ENCODE measurements at places on chromosomes 6 and 20.

- no peak for DNase-seq
These were observed 62.8 kb upstream of the APCDD1L start for GRCh38 chr20:58577871-58578598.

DNA sequence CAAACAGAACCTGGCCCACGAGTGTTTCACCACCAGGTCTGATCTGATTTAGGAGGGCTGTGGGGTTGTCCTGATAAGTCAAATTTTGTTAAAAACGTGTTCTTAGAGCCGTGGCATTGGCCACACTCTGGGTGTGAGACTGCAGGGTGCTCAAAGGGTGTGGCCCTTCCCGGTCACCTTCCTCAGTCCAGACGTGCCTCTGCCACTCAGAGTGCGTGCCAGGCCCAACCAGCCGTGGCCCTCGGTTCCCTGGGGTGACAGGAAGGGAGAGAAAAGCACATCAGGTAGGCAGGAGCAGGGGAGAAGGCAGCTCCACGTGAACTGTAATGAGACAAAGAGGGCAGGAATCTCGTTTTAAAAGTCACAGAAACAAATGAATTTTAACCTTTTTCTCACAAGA lies 115.4 kb downstream of the FAM120B start:
- DNase-seq, result no peak

DNA sequence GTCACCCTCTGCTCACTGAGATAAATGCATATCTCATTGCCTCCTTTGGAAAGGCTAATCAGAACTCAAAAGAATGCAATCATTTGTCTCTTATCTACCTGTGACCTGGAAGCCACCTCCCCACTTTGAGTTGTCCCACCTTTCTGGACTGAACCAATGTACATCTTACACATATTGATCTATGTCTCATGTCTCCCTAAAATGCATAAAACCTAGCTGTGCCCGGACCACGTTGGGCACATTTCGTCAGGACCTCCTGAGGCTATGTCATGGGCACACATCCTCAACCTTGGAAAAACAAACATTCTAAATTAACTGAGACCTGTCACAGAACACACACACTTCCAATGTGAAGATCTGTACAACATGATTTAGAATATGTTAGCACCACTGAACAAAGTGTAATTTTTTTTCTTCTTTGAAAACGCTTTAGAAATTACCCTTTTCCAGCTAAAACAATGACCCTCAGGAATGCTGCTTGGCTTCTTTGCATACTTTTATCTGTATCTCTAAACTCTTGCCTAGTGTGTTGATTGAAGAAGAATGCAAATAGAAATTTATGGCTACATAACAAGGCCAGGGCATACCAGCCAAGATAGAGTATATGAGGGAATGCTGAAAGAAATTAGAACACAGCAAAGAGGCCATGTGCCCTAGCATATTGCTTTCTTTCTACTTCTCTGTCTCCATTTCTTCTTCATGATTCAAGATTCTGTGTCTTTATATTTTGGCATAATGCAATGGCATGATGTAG lies 84.6 kb upstream of the DST start:
- no peak for DNase-seq

DNA sequence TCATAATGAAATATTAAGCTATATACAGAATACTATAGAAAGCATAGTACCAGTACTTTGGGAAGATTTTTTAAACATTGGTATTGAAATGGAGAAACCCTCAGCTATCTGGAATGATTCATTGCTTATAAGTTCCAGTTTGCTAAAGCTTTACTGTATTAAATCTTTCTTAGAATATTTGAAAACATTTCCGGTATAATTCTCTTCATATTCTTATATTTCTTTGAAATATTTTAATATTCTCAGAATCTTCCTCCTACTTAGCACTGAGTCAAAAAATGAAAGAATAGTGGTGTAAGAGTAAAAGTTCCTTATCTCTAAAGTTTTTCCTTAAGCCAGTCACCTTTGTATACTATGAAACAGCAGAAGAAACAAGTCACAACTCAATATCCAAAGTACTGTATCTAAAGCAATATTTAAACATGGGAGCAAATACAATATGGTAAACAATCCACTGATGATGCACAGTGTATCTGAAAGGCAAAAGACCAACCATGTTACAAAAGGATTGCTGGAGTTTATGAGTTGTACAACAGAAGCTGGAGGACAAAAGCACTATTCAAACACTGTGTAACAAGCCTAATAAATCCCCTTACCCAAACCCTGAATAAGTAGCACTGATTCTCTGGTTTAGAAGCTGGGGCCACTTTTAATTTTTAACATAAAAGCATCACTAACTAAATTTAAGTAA lies 102.1 kb downstream of the PRDM1 start:
- DNase-seq, result no peak

GRCh38 chr6:39294133-39294532 lies 20.1 kb downstream of the KCNK17 start:
- DNase-seq, result no peak

DNA sequence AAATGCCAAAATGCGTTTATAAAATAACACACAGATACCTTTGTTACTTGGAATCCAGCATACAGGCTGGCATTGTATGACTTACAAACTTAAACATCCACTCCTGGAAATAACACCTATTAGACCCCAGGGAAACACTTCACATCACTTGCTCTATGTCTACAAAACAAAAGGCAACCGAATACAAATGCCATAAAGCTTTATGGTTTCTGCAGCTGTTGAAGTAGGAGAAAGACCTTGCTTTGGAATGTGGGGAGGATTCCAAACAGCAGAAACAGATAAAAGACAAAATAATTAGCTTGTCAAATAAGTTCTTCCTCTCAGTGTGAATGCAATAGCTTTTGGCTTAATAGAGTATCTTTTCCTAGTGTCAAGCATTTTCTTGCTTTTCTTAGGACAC lies 9.8 kb upstream of the AMD1 start:
- no peak for DNase-seq

DNA sequence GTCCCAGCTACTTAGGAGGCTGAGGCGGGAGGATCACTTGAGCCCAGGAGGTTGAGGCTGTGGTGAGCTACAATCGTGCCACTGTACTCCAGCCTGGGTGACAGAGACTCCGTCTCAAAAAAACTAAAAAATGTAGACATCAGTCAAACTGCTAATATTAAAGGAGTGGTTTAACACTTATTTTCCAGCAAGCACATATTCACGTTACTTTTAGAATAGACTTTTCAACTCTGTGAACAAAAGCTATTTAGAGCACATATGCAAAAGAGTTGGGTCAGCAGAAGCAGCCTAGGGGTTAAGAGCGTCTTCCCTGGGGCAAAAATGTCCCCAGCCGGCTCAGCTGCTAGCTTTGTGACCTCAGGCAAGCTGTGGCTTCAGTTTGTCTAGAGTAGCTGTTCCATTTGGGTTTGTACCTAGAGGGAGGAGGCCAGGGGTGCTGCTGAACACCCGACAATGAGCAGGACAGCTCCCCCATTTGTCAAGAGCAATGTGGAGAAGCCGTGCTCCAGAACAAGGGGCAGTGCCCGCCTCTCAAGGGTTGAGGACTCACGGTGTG lies 62.5 kb upstream of the PTGIS start:
- no peak for DNase-seq

GRCh38 chr6:90168693-90169131 lies 127.9 kb downstream of the BACH2 start:
- DNase-seq, result no peak

DNA sequence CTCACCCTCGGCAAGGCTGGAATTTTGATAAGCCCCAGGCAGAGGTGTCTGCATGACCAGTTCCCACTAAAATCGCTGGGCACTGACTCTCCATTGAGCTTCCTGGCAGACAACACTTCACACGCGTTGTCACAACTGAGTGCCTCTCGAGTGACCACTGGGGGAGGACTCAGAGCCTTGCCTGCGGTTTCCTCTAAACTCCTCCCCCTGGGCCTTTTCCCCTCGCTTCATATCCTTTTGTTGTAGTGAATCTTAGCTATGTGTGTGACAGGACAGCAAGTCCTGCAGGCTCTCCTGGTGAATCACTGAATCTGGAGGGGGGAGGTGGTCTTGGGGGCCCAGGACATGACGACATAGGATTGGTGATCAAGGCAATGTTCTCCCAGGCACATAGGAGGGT lies 670.8 kb downstream of the PRKN start:
- DNase-seq, result peak; percentile 12

- DNase-seq, result no peak
These were observed 87.9 kb downstream of the THBS2 start for GRCh38 chr6:169165561-169166300.

DNA sequence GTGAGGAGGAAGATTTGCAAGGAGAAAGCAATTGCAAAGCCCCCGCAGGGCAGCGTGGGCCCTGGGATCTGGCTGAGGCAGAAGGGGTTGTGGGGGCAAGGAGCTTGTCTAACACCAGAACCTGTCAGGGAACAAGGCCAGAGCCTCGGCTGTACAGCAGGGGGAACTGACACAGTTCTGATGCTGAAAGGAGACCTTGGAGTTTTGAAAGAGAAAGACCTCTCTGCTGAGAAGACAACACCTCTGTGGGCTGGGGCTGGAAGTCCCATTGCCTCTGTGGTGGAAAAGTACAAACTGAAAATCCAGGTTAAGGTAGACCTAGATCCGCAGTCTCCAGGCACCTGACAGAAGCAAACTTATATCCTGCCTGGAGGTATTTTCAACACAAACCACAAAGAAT lies 86.9 kb upstream of the CST7 start:
- no peak for DNase-seq

- DNase-seq, result no peak
These were observed 182.0 kb upstream of the JAG1 start for GRCh38 chr20:10855778-10856177.

DNA sequence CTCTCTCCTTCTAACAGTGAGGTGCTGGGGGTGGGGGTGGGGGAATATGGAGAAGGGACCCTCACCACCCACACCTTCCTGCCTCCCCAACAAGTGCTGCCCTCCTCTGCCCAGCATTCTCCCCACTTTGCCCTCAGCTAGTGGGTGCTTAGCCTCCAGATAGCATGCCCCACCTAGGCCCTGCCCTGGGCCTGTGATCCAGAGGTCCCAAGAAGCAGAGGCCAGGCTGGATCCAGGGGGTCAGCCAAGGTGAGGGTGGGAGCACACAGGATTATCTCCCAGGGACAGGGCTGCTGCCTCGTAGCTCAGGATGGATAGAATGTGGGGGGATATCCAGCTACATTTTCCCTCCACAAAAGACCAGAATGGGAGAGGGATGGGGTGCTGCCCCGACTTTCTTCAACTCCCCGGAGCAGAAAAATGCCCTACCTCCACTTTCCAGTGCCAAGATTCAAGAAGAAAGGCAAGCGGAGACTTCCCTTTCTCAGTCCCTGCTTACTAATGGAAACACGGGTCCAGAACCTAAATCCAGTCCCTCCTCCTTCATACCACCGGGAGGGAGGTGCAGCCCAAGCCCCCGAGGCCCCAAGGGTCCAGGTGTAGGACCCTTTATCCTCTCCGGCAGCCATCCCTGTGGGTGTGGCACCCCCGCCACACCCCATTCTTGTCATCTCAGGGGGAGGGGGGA lies 987 bp downstream of the ADISSP start:
- no peak for DNase-seq

- peak; percentile 55 for DNase-seq
These were observed 1.3 kb downstream of the SRF start for GRCh38 chr6:43172104-43173007.

DNA sequence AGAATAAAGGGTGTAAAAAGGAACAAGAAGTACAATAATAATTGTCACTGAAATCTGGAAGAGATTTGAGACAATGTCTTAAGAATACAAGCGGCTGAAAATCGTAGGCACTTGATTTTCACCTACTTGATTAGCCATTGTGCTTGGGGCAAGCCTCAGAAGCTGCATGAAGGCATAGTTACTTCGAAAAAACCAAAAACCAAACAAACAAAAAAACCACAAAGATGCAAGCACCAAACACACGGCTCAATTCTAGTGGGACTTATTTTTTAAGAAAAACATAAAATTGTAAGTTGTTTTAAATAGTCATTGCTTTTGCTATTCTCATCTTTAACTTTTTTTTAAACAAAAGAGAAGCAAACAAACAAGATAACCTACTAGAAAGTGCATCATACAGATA lies 235.6 kb downstream of the OGFRL1 start:
- no peak for DNase-seq

GRCh38 chr6:71533939-71534379 lies 245.3 kb downstream of the OGFRL1 start:
- no peak for DNase-seq

DNA sequence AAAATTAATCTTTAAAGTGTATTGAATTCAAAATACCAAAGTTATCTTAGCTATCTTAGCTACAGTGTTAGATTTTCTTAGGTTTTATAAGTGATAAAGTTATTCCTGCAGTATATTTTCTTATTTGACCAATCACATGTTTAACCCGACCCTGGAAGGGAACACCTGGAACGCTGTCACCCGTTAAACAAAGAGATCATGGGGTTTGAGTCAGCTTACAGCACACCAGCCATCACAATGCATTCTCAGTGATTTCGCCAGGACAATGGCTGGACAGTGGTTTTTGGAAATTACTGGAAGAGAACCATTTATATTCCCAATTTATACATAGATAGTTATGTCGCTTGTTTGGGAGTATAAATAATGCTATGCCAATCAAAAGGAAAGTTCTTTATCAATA lies 10.5 kb downstream of the C6orf118 start:
- DNase-seq, result no peak

GRCh38 chr6:21241231-21242130 lies 352.1 kb upstream of the SOX4 start:
- no peak for DNase-seq

GRCh38 chr20:64166721-64167615 lies 2.7 kb downstream of the MYT1 start:
- DNase-seq, result no peak

DNA sequence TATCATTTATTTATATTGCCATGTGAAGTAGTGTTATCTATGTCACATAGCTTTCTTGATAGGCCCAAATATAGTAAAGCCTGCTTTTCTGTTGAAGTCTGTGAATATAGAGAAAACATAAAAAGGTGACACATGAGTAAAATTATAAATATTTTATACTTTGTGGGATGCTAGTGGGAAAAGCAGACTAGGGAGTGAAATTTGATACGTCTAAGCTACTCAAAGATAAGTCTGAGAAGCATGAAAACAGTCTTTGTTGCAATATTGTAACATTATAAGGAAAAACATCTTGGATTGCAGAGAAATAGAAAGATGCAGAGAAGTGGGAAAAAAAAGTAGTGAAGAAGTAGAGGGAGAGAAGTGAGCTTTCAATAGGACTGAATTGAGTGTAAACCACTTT lies 75.4 kb downstream of the ZNF292 start:
- DNase-seq, result no peak

GRCh38 chr6:35008858-35009257 lies 119.8 kb downstream of the ANKS1A start:
- no peak for DNase-seq

DNA sequence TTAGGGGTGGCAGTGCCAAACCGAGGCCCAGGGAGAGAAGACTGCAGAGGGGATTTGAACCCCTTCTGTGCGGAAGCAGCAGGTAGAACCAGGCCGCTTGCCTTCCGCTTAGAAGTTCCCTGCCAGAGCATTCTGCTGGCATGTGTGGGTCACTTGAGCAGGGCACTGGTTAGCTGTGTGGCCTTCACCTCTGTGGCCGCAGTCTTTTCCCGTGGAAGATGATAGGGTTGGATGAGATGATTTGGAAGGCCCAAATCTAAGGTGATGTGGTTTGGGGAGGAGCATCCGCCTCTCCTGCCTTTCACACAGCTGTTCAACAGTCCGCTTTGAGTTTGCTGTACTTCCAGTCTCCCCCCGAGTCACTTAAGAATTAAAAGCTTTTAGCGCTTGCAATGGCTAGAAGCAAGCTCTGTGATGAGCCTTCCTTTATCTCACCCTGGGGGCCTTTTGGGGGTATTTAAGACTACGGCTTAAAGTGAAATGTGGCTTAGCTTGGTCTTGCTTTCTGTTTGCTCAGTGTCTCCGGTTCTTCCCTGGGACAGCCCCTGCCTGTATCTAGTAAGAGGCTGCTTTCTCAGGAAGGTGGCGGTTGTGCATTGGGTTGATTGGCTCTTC lies 743 bp downstream of the CMTR1 start:
- peak; percentile 2 for DNase-seq
